ENCODE measurements at places on chromosomes 6 and 20. TPM values are rescaled to one million over a fixed set of nuclear protein-coding genes. Genes with fewer than 3 reads are reported as not detected.

NKX2-2 gene
- not detected for total RNA-seq

RIMS4 gene
- total RNA-seq = 0.59 TPM

WFDC2 gene
- total RNA-seq = not detected

MAP7 gene
- 0.82 TPM for total RNA-seq

HLA-DPA1 gene
- 9.7 TPM for total RNA-seq

KIF13A gene
- 42.8 TPM for total RNA-seq

ADGRG6 gene
- total RNA-seq = 0.75 TPM

F13A1 gene
- not detected for total RNA-seq

STX16 gene
- 103 TPM for total RNA-seq

PBOV1 gene
- total RNA-seq = not detected

DNAH8 gene
- not detected for total RNA-seq

COL19A1 gene
- total RNA-seq = not detected

HSPA12B gene
- not detected for total RNA-seq

VSX1 gene
- not detected for total RNA-seq

PNLDC1 gene
- 0.23 TPM for total RNA-seq

CNKSR3 gene
- total RNA-seq = 5.0 TPM

SAMD3 gene
- total RNA-seq = 19.0 TPM

C6orf163 gene
- total RNA-seq = 0.83 TPM

ANKEF1 gene
- total RNA-seq = 0.30 TPM

GDAP1L1 gene
- not detected for total RNA-seq

TNF gene
- not detected for total RNA-seq

PTGIS gene
- total RNA-seq = 209 TPM

CDH4 gene
- total RNA-seq = 0.70 TPM

MLN gene
- not detected for total RNA-seq

B3GAT2 gene
- not detected for total RNA-seq

PPP1R11 gene
- 8.3 TPM for total RNA-seq

SIRPD gene
- not detected for total RNA-seq
